ENCODE measurements at places on chromosomes 2 and 18.

DNA sequence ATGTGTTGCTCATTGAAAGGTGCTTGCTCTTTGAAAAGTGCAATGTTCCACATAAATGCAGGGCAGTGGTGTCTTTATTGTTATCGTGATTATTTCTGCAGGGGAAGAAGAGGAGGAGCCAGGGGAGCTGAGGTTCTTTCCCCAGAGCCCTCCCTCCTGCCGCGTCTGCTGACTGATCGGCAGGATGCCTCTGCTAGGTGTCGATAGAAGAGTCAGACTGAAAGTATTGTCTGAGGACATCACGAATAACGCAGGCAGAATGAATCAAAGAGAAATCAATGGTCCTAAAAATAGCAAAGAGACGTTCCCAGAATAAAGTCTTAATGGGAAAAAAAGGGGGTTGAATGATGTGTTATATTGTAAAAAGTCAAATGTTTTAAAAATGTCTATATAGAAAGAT, 47.4 kb upstream of the SIX3 start:
- no peak for DNase-seq

DNA sequence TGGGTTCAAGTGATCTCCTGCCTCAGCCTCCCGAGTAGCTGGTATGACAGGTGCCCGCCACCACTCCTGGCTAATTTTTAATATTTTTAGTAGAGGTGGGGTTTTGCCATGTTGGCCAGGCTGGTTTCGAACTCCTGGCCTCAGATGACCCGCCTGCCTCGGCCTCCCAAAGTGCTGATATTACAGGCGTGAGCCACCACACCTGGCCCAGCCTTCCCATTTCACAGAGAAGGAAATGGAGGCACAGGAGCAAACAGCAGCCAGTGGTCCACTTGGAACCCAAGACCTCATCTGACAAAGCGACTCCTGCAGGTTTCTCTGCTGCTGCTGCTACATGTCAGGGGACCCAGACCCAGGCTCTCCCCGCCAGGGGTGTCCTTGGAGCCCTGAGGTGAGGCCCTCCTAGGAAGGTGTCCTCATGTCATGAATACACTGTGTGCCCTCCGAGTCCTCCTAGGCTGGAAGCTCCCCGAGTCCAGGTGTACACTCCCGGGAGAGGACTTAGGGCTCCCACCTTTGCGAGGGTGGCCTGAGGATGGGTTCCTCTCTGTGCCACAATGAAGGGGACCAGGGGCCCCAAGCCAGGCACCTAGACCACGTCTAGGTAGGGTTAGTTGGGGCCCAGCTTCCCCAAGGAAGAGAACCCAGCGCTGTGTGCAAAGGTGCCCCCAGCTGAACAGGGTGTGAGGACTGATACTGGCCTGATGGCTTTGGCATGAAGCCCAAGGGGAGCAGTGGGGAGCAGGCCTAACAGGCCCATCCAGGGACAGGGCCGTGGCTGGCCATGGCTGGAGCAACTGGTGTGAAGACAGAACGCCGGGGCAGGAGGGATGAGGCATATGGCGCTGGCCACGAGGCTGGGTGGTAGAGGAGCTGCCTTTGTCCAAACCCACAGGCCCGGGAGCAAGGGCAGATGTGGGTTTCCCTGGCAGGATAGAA, 56.1 kb downstream of the HS6ST1 start:
- no peak for DNase-seq

- DNase-seq = no peak
These were observed 90.1 kb upstream of the NEDD4L start for GRCh38 chr18:57953883-57954282.

DNA sequence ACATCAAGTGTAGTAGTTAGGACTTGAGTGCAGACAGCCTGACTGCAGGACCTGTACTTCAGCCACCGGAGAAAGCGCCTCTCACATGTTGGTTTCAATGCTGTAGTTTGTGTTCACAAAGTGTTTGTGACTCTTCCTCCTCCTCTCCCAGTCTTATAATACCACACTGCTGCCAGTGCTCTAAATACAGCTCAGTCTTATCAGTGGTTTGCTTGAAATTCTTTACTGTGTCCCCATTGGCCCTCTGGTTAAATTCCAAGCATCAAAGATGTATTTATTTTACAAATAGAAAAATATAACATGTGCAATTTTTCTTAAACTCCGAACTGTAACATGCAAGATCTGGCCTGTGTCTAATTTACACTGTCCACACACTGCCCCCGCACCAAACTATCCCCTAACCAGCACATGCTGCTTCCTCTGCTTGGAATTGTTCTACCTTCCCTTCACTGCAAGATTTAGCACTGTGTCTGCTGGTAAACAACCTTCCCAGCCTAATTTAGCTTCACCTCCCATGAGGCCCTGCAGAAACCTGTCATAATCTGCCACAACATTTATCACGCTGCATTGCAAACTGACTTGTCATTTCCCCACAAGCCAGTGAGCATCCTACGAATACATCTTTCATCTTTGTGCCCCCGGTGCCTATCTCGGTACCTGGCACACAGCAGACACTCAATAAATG, 77.1 kb downstream of the SUMO1 start:
- DNase-seq = no peak

DNA sequence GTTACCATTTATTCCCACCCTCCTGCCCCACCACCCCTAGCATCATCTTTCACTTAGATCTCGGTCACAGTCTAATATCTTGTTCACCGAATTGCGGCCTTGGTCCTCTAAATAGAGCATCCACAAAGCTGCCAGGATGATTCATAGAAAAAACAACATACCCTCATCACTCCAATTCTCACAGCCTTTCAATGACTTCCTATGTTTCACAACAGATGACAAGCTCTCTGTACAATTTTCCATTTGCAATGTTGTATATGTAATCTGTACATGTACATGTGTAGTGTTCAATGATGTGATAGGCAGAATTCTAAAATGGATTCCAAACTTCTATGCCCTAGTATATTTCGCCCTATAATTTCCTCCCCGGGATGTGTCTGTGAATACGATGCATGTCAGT, 675.6 kb upstream of the CELF4 start:
- no peak for DNase-seq

DNA sequence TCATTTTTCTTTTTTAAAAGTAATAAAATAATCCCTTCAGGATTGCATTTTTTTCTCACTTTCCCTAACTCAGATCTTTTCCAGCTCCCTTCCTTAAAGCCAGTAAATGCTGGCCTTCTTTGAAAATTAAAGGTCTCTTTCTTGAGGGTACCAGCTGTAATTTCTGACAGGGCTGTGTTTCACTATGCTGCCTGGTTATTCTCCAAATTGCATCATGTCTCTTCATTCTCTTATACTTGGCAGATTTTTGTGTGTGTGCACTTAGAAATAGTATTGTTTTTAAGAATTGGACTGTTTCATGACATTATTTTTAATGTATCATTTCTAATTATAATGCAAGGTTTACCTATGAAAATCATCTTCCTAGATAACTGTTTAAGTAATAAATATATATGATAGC, 72.0 kb upstream of the EPB41L5 start:
- no peak for DNase-seq

GRCh38 chr2:74694281-74694680, 40.2 kb downstream of the SEMA4F start:
- DNase-seq = no peak

Measured in stimulated activated CD8-positive, alpha-beta memory T cell treated with anti-CD3 and anti-CD28 coated beads, Interleukin-15, amount 100 ng/mL, for 24 hours (primary cell).